ENCODE measurements at places on chromosomes 2 and 18.
A peak's percentile ranks its signal among the peaks of the same experiment; 100 is the strongest.

DNA sequence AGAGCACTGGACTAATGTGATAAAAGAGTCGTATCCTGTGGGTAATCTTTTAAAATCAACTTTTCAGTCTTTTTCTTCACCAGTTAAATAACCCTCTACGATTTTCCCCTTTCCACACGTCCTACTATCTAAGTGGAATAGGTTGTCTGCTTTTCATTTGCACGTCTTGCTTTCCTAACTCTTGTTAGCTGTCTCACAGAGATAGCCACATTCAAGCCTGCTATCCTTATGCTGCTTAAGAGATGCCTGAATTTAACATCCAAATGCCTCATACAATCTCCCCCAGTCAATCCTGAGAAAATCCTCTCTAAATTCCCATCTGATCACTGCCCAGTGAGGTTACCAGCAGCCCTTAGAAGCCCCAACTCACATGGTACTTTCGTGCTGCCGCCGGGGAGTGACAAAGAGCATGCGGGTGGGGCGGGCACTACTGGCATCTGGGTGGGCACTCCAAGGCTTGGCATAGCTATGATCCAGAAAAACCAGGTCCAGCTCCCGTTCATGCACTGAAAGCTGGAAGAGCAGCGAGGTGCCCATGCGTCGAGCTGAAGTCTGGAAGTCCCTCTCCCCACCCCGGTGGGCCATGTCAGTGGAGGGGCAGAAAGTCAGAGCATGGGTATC, 1.5 kb downstream of the KANSL3 start:
- no peak for DNase-seq

GRCh38 chr2:26649992-26650712, 9.0 kb upstream of the CIB4 start:
- no peak for DNase-seq

GRCh38 chr18:59343926-59344325, 15.1 kb downstream of the LMAN1 start:
- no peak for DNase-seq

GRCh38 chr18:420661-421246, 79.7 kb downstream of the COLEC12 start:
- DNase-seq = no peak

- no peak for DNase-seq
Observed at GRCh38 chr2:173410579-173410978, 55.9 kb downstream of the CDCA7 start.

- no peak for DNase-seq
Observed at GRCh38 chr2:203461746-203462145, 73.4 kb downstream of the RAPH1 start.

DNA sequence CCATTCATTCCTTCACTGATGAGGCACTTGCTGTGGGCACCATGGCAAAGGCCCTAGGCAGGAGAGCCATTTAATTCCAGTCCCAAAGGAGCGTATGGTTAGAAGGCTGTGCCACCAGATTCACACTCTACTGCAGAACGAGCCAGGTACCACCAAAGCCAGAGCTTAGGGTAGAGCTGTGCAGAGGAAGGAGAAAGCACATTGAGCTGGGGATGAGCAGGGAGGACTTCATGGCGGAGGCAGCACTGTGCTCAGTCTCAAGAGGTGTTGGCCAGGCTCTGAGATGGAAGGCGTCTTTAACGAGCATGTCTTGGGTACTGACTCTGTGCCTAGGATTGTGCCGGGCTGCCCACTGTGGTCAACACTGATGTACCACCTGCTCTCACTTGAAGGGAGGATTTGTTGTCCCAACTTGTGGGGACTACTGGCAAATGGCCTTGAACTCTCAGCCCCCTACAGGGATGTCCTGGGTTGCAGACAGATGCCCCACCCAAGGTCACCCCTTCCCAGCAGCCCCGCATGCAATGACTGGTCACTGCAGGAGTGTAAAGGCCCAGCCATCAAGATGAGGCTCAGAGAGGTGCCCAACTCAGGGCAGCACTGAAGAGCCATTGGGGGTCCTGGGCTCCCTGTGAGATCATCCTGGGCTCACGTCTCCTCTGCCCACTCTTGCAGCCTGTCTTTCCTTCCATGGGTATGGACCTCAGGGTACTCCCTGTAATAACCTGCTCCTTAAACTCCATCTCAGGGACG, 251.4 kb downstream of the GLI2 start:
- no peak for DNase-seq

DNA sequence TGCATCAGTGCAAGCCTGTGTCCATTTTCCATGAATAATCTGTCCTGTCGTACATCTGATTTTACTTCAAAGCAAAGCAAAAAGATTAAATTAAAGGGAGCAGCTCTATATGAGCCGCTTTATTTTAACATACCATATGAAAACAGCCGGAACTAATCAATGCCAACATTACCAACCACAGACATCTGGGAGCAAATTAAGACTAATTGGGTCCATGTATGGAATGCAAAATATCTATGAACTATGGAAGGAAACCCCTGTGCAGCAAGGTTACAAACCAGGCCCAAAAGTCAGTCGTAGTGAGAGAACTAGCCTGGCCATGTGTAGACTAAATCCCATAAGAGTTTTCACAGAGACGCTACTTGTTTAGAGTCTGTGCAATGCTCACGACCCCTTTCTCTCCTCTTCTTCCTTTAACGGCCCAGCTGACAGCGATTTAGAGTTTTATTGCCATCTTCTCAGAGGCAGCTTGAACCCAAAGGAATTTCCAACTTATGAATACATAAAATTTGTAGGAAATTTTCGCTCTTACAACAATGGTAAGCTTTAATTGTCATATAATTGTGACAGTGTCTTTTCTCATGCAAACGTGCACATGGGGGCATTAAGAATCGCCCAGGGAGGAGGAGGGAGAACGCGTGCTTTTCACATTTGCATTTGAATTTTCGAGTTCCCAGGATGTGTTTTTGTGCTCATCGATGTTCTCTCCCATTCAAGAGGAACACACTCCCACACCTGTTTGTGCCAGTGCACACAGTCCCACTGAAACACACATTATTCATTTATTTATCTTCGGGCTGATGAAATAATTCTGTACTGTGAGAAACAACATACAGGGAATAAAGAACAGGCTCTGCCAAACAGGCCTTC, 52.9 kb upstream of the RPL31 start:
- no peak for DNase-seq

GRCh38 chr2:150404147-150404546, 83.3 kb downstream of the RND3 start:
- no peak for DNase-seq

DNA sequence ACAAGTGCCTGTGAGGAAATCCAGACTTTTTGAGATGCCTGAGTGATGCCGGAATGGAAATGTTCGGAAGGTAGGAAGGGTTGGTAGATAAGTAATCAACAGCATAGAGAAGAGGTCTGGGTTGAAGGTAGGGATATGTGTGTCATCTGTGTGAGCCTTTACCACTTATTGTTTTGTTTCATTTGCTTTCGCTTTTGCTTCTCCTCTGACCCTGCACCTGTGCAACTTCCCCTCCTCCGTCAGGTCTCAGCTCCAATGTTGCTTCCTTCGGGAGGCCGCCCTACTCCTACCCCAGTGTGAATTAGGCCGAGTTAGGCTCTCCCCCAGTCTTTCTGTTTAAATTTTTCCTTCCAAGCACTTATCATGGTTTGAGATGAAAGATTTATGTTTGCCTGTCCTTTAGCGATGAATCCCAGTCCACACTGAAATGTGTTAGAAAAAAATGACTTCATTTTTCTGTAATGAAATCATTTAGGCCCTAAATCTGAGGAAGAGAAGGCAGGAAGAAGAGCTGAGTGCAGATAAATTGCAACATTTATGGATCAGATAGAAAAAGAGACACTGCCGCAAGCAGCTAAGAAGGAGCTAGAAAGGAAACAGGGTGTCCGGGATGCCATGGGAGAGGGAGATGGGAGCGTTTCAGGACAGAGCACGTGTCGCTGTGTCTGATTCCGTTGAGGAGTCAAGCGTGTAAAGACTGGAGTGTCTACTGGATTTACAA, 139.6 kb upstream of the PELI1 start:
- DNase-seq = no peak

DNA sequence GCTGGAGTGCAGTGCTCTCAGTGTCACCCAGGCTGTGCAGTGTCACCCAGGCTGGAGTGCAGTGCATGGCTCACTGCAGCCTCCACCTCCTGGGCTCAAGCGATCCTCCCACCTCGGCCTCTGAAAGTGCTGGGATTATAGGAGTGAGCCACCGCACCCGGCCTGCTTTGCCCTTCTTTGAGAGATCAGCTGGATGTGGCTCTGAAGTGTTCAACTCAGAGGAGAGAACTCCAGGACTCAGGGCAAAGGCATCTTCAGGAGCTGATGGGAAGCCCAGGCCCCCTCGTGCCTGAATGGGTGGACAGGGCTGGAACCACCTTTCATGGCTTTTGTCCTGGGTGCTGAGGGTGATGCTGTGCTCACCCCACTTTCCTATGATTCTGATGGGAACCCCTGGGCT, 52.0 kb upstream of the HAAO start:
- no peak for DNase-seq

GRCh38 chr2:241315879-241316631, at the start of gene SEPTIN2:
TSS of gene SEPTIN2 (plus strand) at chr2:241315925. CDS start at chr2:241324233, 8,308 bp downstream.
- peak; percentile 2 for DNase-seq

DNA sequence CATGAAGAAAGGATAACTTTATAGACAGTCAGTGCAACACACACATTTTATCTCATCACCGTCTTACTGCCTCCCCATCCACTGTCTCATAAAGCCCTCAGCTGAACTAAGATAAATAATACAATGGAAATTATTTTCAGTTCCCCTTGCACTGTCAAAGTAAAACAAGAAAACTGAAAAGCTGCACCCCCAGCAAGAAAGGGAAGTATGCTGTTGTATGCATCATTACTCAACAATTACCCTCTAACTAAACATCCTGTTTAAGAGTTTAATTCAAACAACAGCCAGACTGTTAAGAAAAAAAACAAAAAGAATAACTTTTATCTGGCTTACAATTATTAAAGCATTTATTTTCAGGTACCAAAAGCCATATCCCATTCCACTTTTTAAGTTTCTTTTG, 25.0 kb downstream of the MPPE1 start:
- no peak for DNase-seq

GRCh38 chr2:55141572-55142413, 90.3 kb downstream of the CLHC1 start:
- no peak for DNase-seq

DNA sequence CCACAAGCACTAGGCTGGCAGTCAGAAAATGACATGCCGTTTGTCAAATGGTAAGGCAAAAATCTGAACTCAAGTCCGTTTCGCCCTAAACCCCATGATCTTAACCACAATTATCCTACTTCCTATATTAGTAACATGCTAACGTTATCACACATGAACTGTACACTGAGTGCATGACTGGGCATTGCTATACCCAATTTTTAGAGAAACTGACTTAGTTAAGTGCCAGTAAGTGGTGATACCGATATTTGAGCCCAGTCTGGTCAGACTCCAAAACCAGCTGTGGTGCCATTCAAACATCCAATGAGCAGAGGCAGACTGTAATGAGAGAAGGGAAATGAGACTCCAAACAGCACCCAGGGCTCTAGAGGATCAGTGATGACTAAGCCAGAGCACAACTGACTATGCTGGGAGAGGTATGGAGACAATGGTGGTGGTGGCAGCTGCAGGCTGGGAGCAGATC, 311.7 kb upstream of the PKDCC start:
- no peak for DNase-seq

DNA sequence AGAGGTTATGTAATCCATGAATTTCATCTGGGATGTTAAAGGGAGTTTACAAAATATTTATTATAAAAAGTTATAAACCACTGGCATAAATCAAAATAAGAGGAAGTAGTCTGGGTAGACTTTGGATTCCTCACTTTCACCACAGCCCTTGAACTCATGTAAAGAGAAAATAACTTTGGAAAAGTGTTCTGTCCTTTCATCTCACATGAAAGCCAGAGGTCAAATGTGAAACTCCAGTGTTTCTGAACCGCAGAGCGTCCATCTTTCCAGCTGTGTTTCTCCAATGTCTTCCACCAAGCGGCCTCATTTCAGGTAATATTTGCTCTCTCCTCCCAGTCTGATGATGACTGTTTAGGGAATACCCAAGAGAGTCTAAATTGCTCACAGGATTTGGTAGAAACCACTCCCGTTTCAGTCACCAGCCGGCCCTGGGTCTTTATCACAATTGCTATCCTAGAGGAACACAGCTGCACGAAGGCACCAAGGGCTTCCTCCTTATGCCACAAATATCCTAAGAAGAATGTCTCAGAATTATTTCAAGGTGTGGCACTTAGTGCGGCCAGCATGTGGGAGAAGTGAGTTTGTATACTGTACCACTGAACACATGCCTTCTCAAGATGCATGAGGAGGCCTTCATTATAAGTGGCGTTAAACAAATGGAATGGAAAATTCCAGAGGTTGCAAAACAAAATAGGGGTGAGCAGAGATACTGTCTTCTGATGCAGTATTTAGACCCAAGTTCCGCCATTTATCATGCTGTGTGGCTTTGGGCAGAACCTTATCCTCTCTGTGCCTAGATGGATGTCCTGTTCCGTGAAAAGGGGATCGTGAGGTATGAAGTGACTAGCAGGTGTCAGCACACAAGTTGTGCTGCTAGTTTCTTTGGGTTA, 63.8 kb downstream of the ACTR2 start:
- no peak for DNase-seq

GRCh38 chr2:144835634-144836350, 315.9 kb upstream of the ZEB2 start:
- DNase-seq = peak; percentile 56

- no peak for DNase-seq
Observed at GRCh38 chr2:1910021-1910420, 165.7 kb upstream of the PXDN start.

- DNase-seq = no peak
Observed at GRCh38 chr2:47843407-47843806, 60.5 kb downstream of the MSH6 start.

Measured in skeletal muscle cell (primary cell).